MV-4-11 (cell line): ENCODE measurements at places on chromosomes 11 and 22.

GRCh38 chr11:11349870-11350337 lies 3.1 kb downstream of the CSNK2A3 start:
- no peak for DNase-seq

DNA sequence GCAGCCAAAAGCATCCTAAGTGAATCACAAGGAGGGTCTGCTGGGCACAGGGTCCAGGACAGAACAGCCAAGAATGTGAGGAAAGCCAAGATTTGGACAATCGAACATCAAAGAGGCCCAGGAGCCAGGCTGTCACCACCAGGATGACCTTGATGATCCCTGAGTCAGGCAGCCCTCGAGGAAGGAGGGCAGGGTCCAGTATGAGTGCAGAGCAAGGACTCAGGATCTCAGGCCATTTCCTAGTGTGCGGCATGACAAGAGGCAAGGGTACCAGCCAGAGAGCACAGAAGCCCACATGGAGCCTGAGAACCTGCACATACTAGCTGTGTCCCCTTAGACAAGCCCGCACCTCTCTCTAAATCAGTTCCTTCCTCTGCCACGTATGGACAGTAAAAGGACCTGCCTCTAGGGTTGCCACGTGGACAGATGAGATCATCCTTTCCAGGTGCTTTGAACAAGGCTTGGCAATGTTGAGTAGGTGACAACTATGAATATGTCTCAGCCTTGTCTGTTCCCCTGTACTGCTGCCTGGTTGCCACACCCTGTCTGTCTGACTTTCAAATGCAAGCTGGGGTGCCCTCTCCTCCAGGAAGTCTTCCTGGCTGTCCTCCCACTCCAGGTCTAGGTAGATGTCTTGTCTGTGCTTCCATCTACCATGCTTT lies 32.2 kb upstream of the ISX start:
- DNase-seq, result no peak

DNA sequence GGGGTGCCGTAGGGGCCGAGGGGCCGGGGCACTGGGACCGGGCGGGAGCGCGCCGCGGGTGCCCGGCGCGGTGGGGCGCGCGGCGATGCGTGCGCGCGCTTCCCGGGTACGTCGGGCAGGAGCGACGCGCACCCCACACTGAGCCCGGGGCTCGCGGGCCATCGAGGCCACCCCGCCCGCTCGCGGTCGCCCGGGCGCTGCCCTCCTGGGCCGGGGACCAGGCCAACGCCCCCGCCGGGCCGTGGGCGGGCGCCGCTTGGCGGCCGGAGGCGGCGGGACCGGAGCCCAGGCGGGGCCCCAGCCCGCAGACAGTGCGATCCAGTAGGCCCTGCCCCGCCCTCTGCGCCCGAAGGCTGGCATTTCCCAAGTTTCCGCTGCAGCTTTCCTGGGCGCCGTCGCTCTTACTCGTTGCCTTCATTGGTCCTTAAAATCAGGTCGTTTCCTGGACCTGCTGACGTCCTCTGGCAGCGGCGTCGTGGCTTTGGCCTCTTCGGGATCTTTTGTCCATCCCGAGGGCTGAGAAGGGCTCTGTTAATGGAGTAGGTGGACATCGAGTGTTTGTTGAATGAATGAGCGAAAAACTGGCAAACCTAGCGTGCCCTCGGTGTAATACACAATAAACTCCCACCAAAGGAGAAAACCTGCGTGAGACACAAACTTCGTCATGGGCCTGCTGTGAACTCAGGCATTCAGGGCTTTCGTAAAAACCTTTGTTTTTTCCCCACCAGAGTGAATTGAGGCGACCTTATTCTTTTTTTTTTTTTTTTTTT lies 638 bp downstream of the PARVA start:
- DNase-seq, result no peak

- DNase-seq, result no peak
Observed at GRCh38 chr22:48659404-48659996, 1168.2 kb downstream of the BRD1 start.

DNA sequence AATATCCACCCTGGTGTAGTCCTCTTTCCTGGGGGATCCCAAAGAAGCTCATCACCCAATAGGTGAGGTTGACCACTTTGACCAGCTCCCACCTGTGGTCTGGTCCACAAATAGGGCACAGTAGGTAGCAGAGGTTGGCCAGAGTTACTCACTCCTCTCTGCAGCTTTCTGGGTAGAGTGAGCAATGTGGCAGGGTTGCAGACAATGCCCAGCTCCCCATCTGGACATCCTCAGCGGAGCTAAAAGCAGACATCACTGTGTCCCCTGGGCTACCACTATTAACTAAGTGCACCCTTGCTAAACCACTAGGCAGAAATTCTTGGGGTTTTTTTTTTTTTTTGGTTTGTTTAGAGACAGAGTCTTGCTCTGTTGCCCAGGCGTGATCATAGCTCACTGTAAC lies 48.4 kb upstream of the TP53I11 start:
- no peak for DNase-seq

DNA sequence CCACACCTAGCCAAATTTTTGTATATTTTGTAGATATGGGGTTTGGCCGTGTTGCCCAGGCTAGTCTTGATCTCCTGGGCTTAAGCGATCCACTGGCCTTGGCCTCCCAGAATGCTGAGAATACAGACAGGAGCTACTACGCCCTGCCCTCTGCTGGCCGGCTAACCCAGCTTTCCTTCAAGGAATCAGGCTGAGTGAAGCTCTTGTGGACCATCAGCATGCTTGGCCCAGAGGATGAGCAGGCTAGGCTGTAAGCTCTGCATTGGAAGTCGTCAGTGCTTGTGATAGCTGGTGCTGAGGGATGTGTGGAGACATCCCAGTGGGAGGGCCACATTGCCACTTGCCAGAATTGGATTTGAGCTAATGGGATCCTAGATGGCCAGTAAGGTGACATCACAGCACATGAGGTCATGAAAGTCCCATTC lies 60.6 kb downstream of the MED15 start:
- no peak for DNase-seq

DNA sequence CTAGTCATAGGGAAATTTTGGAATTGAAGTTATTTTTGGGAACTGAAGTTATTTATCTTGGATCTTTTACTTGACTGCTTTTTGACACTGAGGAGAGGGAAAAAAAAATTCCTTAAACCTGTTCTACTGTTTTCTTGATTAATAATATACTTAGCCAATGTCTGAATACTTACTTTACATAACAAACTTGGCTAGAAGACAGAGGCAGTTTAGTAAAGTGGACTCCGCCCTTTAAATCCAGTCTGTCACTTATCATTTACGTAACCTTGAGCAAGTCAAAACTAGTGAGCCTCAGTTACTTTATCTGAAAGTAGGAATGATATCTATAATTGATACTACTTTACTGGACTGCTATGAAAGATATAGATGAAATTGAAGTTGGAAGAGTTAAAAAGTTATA lies 19.5 kb downstream of the CTSC start:
- no peak for DNase-seq

GRCh38 chr11:60971520-60971919 lies at the start of gene CD6:
CD6 (plus strand) TSS chr11:60971680; CDS start chr11:60971866, 186 bp downstream.
- DNase-seq, result no peak

- no peak for DNase-seq
Observed at GRCh38 chr11:7019500-7020182, 505 bp downstream of the ZNF214 start.

DNA sequence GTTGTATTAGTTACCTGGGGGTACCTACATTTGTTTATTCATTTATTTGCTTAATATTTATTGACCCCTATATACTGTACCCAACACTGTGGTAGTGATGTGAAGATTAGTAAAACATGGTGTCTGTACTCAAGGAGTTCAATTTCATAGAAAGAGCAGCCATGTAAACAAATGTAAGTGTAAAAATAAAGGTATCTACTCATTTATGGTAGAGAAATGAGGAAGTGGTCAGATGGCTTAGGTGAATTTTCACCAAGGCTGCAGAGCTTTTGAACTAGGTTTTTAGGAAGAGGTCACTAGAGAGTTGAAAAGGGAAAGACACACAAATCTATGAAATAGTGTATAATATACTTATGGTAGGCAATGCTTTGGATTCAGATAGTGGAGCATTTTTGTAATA lies 11.1 kb downstream of the CTR9 start:
- peak; percentile 74 for DNase-seq

DNA sequence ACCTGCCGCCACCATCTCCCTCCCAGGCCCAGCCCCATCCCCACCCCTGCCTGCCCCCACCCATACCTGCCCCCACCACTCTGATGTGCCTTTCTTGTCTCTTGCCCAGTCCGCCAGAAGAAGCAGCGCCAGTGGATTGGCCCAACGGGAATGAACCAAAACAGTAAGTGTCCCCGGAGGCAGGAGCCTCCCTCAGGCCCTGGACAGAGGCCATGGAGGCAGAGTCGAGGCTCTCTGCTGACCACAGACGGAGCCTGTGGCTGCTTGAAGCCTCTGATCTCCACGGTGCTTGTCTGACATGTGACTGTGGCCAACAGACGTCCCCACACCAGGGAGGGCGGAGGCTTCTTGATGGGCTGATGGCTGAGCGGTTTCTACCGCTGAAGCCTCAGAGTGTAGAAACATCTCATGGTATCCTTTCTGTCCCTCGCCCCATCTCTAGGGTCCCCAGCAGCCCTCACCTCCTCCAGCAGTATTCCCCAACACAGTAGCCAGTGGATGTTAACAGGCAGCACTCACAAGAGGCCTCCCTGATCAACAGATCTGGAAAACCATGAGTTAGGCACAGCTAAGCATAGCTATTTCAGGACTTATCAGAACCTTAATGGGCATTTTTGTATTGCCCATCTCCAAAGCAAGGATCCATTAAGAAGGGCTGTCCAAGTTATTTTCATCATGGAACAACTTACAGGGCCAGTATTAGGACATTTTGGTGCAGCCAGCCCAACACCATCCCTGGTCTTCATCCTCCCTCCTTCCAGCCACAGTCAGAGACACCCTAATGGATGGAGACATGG lies 21.7 kb downstream of the CD5 start:
- DNase-seq, result no peak

- no peak for DNase-seq
Observed at GRCh38 chr11:109223451-109223850, 198.5 kb upstream of the C11orf87 start.

DNA sequence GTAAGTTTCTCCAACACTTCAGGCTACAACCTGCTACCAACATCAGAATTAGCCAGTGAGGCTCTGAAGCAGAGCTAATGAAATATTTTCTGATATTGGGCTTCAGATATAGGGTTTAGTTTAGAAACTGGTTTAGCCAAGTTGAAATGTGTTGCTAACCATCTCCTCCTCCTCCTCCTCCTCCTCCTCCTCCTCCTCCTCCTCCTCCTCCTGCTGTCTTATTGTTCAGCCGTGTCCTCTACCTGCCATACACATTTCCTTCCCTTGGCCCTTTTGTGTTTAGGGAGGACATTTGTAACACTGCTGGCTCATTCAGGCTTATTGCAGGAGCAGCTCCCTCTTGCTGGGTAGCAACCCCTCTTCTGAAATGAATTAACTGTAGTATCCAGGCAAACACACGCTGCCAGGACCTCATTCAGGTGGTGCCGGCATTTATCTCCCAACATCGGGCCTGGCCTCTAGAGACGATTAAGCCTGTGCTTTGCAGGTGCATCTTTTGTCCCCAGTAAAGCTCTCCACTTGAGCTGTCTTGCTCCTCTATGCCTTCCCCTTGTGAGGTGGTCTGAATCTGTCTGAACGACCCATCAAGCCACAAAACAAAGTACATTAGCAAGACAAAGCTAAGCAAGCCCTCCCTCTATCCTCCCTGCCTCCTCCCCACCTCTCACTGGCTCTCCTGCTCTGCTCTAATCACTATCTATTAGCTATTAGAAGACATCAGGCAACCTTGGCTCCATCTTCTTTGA lies 82.9 kb downstream of the KCNJ1 start:
- DNase-seq, result no peak

GRCh38 chr11:122330279-122330965 lies 214.4 kb upstream of the BLID start:
- DNase-seq, result no peak

- no peak for DNase-seq
Observed at GRCh38 chr11:70577258-70577603, 178.9 kb downstream of the CTTN start.

DNA sequence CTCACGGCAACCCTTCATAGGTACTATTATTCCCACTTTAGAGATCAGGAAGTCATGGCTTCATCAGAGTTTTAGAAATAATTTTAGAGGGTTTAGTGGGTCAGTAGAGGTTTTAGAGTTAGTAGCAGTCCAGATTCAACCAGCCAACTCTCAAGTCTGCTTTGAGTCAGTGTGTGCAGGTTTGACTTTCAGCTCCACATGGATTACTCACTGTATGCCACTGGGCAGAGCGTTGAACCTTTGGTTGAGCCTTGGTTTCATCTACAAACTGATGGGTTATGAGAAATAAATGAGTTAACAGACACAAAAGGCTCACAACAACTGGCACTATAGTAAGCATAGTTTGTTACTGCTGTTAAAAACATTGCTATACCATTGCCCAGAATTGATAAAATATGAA lies 19.0 kb upstream of the TP53AIP1 start:
- no peak for DNase-seq

- no peak for DNase-seq
Observed at GRCh38 chr11:119974467-119974866, 163.4 kb downstream of the TRIM29 start.

DNA sequence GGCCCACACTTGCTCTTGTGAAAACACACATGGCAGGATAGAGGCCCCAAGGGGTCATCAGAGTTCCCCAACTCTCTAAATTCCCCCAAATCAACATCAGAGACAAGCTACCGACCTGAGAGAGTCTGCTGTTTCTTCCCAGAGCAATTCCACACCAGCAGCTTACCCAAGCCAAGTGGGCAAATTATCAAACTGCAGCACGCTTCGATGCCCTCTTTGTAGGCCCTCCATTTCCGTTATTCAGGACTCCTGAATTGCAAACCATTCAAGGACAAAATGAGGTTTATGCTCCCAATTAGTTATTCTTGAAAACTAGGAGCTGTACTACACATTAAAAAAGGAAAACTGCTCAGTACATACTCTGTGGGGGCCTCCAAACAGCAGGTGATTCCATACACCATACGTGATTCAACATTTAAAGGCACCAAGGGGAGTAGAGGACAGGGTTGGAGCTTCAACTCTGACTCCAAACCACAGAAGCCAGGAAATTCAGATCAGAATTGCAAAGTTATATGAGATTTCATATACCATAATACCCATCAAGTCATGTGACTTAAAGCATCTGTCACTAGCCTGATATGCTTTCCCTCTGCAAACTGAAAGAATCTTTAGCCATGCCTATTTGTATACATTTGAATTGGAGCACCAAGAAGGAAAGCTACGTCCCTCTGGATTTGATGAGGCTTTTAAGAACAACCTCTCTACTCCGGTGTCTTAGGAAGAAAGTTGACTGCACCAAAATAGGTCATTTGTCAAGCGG lies 234.8 kb downstream of the CADM1 start:
- DNase-seq, result no peak

GRCh38 chr11:66556086-66556485 lies 9.4 kb downstream of the ACTN3 start:
- no peak for DNase-seq

- DNase-seq, result no peak
Observed at GRCh38 chr22:29080106-29080975, 7.5 kb downstream of the KREMEN1 start.

- DNase-seq, result no peak
Observed at GRCh38 chr22:50732681-50733080, 5.3 kb upstream of the ACR start.

- no peak for DNase-seq
Observed at GRCh38 chr11:96744697-96745096, 354.9 kb downstream of the JRKL start.
